Activated T-helper 17 cell treated with anti-CD3 and anti-CD28 coated beads, Interleukin-2, amount 50 U/mL, for 72 hours (primary cell): ENCODE measurements at places on chromosomes 3 and 15. TPM values are rescaled to one million over a fixed set of nuclear protein-coding genes. Genes with fewer than 3 reads are reported as not detected.
A peak's percentile ranks its signal among the peaks of the same experiment; 100 is the strongest.

The CHDH gene
- 1.1 TPM for total RNA-seq

DNA sequence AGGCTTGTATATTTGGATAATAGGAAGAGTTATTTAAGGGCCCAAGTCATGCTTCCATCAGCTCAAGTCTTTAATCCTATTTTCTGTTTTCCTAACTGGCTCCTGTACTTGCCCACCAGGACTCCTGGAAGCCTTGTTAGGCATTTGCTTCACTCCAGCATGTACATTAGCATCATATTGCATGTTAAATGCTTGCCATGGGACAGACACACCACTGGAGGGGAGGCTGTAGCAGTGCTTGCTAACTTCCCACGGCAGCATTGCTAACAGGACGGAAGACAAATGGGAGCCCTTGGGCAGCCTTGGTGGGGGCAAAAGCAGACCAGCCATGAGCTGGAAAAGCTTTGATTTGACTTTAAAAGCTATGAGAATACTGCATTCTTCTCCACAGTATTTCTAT lies 6.1 kb downstream of the TMOD2 start:
- ATAC-seq: no peak

- no peak for ATAC-seq
These were observed 162.3 kb downstream of the GABRG3 start for GRCh38 chr15:27133249-27133648.

DNA sequence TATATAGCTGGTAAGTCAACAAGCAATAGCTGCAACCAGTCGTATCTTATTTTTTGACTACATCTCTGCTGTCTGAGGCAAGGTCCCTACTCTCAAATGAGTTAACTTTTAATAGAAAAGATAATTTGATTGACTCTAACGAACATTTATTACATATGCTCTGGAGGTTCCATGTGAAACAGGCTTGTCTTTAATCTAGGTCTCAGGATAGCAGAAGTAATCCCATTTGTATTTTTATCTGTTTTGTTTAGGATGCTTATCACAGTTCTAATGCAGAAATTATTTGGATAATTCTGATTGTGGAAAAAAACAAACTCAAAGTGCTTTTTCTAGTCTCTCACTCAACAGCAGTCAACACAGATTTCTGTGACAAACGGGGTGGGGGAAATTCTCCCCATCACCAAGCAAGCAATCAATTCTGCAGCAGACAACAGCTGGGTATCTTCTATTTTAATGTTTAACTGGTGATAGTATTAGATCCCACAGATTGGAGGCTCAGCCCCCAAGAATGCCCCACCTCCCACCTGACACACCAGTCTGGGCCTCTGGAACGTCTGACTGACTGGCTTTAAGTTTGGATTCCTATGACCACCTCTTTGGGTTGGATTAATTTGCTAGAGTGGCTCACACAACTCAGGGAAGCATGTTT lies 58.8 kb downstream of the ITPR1 start:
- no peak for ATAC-seq

- ATAC-seq: no peak
These were observed 337.5 kb downstream of the MFSD1 start for GRCh38 chr3:159139326-159139725.

DNA sequence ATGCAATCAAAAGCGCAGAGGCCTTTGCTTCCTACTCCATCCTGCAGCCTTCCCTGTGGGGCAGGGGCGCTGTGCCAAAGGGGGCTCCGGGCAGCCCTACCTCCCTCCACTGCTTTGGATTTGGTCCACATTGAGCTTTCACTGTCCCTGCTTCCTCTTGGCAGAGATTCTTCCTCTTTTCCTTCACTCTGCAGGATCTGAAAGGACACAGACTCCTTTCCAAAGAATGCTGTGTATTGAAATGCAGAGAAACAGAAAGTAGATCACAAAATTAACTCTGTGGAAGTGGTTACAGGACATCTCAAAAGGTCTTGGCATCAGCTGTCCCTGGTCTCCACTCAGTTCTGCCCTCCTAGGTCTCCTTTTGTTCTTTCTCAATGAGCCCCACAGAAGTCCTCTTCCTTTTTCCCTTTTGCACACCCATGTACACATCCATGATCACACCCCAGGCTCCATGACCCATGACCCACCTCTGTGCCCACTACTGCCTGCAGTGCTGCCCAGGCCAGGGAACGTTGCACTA lies 64.1 kb downstream of the CCR1 start:
- no peak for ATAC-seq

- no peak for ATAC-seq
These were observed 199.8 kb downstream of the UBE2E2 start for GRCh38 chr3:23402728-23403492.

DNA sequence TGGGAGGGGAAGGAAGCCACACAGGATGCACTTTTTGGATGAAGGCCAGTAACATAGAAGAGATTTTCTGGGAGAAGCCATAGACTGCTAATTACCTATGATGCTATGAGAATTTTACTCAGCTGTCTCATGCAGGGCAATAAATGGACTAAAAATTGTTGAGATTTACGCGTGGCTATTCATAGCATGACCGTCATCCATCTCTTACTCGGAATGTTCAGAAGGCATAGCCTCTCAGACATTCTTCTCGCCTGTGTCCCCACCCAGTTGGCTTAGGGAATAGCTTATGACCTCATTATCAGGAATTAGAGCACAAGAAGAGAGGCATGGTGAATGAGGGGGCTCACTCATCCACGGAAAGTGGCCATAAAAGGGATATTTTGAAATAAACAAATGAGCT lies 107.9 kb upstream of the ATP10A start:
- no peak for ATAC-seq

The GFM1 gene
- total RNA-seq: 40.6 TPM

The SPATA16 gene
- not detected for total RNA-seq

The PPP2R3A gene
- 0.15 TPM for total RNA-seq

GRCh38 chr15:42282344-42282743 lies 9.1 kb upstream of the TMEM87A start:
- no peak for ATAC-seq

- ATAC-seq: no peak
These were observed 139.1 kb upstream of the RAD18 start for GRCh38 chr3:9102240-9102981.

GRCh38 chr15:65033659-65034269 lies 4.3 kb upstream of the MTFMT start:
- no peak for ATAC-seq

GRCh38 chr3:52568069-52568468 lies 31.7 kb downstream of the UQCC5 start:
- no peak for ATAC-seq

DNA sequence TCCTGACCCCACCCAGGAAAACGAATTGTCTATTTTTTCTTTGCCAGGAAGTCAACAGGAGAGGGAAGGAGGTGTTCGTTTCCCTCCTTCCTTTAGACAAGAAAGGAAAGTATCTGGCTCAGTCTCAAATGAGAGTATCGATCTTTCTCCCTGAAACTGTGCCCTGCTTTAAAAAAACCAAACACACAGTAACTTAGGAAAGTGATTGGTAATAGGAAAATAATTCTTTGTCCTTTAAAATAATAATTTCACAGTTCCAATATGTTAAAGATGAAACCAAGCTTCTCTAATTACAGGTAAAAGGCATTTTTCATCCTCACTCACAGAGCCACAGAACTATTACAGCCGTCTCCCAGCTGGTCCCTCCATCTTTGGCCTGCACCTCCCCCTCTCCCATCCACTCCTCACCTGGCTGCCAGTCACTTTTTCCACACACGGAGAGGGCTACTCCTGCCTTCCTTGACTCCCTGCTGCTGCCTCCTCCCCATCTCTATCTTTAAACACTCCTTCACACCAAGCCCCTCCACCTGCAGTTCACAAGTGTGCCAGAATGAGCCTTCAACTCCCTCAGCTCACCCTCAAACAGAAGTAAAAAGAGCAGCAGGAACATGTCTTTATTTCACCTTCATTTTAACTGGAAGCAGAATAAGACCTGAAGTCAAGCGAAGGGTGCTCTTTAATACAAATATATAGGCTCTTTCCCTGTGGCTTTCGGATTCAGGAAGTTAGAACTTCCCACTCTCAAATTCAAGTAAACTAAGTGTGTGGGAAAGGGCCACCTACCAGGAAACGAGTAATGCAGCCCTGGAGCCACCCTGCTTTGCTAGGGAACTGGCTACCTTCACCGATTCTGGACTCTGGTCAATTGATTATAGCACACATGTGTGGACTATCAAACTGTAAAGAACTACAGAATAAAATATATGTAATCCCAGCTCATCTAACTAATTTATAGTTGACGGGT lies 116.4 kb downstream of the SENP2 start:
- ATAC-seq: no peak

GRCh38 chr15:39613861-39614260 lies 33.0 kb downstream of the THBS1 start:
- ATAC-seq: no peak

The TF gene
- 1.9 TPM for total RNA-seq

GRCh38 chr3:59472541-59472940 lies 422.7 kb upstream of the CFAP20DC start:
- no peak for ATAC-seq

The GPR149 gene
- total RNA-seq: not detected

- ATAC-seq: peak; percentile 50
These were observed 4.9 kb upstream of the MYZAP start for GRCh38 chr15:57586661-57587424.

DNA sequence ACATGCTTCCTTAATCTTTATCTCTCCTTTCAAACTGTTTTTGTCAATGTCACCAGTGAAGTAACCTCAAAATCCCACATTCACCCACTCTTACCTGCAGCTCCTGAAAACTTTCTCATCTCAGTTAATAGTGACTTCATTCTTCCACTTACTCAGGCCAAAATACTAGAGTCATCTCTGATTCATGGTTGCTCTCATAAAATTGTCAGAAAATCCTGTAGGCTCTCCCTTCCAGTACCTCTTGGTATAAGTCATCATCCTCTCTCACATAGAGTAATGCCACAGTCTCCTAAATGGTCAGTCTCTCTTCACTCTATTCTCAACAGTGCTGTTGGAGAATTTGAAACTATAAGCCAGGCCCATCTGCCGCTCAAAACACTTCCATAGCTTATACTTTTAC lies 34.9 kb upstream of the POU1F1 start:
- peak; percentile 84 for ATAC-seq

GRCh38 chr3:29430558-29430971 lies 149.7 kb downstream of the RBMS3 start:
- ATAC-seq: no peak

GRCh38 chr15:70245932-70246622 lies 148.4 kb upstream of the TLE3 start:
- peak; percentile 83 for ATAC-seq

- ATAC-seq: no peak
These were observed 44.9 kb downstream of the ABHD5 start for GRCh38 chr3:43735618-43736017.

DNA sequence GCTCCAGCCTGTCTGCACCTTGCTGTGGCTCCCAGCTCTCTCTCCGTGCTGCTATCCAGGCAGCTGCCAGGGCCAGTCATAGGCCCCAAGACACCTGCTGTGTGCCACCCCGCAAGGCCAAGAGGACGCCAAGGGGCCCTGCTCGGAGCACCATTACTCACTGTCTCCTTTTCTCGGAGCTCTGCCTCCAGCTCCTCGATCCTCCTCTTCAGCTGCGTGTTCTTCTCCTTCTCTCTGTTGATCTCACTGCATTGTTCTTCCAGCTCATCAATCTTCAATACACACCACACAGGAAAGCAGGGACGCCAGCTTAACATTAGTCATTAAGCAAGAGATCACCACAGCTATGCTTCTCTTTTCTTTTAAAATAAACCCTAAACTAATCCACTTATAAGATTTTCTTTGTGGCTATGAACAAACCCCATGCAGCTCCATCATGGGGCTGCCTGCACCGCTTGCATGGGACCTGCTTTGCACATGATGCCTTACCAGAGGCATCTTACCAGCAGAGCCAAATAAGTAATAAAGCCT lies 42.6 kb downstream of the WHAMM start:
- no peak for ATAC-seq

- ATAC-seq: no peak
These were observed 137.9 kb upstream of the CADM2 start for GRCh38 chr3:84820906-84821305.

The THPO gene
- total RNA-seq: not detected

- ATAC-seq: peak; percentile 95
These were observed 235.3 kb upstream of the ST8SIA2 start for GRCh38 chr15:92158426-92158825.

GRCh38 chr15:55879181-55879580 lies 114.2 kb downstream of the NEDD4 start:
- ATAC-seq: no peak

GRCh38 chr3:52205727-52206372 lies 7.9 kb downstream of the ALAS1 start:
- ATAC-seq: no peak

DNA sequence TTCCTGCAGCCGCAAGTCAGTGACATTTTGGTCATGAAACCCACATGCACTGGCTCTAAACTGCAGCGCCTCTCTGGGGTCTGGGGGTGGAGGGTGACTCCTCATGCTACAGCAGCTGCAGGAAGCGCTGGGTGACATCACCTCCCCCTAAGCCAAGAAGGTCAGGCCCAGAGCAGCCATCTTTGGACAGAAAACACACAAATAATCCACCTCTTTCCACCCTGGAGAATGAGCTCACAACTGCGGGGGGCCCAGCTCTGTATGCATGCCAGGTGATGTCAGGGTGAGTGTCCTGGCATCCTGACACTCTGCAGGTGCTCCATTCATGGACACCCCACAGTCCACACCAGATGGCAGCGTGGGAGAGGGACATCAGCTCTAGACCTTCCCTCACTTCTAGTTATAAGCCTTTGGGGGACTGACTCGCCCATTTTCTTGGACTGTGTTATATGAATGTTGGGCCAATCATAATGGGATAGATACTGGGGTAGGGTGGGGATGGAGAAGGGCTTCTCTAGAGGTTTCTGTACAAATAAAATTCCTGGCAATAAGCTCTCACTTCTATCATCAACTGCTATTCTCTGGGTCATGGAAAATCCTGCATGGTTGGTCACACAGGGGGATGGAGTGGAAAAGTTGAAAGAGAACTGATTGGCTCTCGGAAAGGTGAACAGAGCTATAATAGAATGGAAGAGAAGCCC lies 70.7 kb upstream of the THBS1 start:
- ATAC-seq: no peak

- ATAC-seq: no peak
These were observed 113.4 kb downstream of the SLC49A4 start for GRCh38 chr3:122908251-122908650.

The RLBP1 gene
- not detected for total RNA-seq

DNA sequence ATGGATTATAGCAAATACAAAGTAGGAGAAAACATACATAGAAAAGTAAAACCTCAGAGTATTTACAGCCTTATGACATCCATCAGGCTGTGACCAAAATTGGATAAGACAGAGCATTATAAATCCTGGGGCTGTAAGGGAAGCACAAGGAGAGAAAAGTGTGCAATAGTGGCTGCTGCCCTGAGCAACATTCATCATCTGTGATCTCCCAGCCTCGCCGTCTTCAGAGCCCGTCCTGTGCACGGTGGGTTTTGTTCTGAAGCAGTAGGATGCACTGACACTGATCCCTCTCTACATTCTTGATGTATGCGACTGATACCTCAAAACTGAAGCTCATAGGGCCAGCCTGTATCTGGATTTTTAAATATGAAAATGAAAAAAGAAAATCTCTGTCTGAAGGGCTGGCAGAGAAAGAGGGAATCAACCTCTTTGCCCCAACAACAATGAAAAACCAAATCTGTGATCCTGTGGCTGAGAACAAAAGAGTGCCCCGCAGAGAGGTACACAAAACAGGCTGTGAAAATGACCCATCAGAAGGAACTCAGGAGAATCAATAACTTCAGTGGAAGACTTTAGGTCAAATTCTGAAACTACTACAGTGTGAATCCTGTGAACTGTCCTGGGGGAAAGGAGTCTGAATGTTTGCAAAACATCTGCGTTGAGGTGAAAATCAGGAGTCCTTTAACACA lies 8.2 kb upstream of the RTP4 start:
- ATAC-seq: no peak
